ENCODE measurements at places on chromosomes 7 and 10.

- DNase-seq: no peak
Observed at GRCh38 chr7:142689439-142690120, 59.7 kb upstream of the PRSS1 start.

- no peak for DNase-seq
Observed at GRCh38 chr10:118584181-118584954, 11.1 kb downstream of the PRLHR start.

GRCh38 chr7:143846692-143847091 is 55.3 kb downstream of the TCAF1 start:
- DNase-seq: no peak

DNA sequence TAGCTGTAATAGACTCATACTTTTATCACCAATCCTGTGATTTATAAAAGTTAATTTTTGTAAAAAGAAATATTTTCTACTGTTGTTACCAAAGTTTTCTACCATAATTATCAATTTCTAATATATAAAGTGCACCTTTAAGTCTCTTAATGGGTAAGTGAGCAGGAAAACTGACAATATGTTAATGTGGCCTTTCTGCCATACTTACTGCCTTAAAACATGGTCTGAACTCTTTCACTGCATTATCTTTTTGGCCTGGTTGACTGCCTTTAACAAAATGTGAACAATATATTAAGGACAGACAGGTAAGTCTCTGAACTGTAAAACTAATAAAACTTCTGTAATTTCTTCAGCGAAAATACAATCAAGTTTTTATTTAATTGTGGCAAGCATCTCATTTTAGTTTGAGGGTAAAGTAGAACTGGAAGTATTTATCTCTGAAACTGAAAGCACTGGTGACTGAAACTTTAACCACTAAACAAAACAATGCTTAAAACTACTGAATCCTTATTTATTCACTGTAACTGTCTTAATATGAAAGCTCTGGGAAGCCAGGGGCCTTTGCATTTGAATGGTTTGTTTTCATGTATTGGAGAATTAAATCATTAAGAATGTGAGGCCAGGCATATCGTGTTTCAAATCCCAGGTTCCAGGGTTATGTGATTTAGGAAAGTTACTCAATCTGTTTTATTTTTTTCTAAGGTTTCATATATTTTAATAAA is 948.8 kb upstream of the POT1 start:
- no peak for DNase-seq

- DNase-seq: no peak
Observed at GRCh38 chr7:93432130-93432529, 142.4 kb downstream of the CALCR start.

DNA sequence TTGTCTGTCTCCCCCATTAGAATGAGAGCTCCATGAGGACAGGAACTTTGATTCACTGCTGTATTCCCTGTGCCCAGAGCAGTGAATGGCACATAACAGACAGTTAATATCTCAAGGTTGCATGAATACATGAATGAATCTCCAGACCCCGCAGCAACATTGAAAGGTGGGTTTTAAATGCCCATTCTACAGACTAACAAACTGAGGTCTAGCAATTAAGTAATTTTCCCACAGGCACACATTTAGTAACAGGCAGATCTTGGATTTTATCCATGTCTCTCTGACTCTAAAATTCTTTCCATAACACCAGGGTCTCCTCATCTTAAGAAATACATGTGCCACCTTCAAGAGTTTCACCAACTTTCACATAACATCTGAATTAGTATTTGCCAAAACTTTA is 104.7 kb upstream of the ARID5B start:
- DNase-seq: no peak

GRCh38 chr10:126223512-126224067 is 164.7 kb downstream of the ADAM12 start:
- no peak for DNase-seq

DNA sequence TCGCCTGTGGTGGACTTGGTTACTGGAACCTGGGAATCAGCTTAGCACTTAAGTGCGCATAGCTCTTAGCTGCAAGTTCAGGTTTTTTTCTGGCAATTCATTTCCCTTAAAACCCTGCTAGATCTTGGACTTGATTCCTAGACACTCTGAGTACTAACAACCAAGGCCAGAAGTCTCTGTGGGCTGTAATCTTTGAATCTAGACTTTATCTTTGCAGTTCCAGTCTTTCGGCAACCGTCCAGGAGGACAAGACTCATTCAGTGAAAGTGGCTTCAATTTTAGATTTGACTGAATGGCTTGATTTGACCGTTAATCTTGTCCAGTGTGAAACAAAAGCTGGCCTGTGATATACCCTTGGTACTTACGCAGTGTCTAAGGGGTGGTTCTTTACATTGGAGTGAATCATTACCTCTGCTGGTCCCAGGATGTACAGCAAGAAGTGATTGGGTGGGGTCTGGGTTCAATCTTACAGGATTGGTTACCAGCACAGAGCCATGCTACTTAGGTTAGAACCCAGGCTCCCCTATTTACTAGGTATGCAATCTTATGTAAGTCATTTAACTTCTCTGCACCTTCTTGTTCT is 16.4 kb downstream of the PTTG1IP2 start:
- no peak for DNase-seq

GRCh38 chr10:3098689-3099088 is 31.3 kb downstream of the PFKP start:
- no peak for DNase-seq

- DNase-seq: no peak
Observed at GRCh38 chr7:97450516-97450915, 281.4 kb upstream of the TAC1 start.
